ENCODE measurements at places on chromosomes 5 and 9.

- DNase-seq, result no peak
These were observed at the start of gene SH3TC2 for GRCh38 chr5:149063017-149063687. Gene SH3TC2 (minus strand): TSS chr5:149063062. CDS start chr5:149063022, 40 bp downstream.

DNA sequence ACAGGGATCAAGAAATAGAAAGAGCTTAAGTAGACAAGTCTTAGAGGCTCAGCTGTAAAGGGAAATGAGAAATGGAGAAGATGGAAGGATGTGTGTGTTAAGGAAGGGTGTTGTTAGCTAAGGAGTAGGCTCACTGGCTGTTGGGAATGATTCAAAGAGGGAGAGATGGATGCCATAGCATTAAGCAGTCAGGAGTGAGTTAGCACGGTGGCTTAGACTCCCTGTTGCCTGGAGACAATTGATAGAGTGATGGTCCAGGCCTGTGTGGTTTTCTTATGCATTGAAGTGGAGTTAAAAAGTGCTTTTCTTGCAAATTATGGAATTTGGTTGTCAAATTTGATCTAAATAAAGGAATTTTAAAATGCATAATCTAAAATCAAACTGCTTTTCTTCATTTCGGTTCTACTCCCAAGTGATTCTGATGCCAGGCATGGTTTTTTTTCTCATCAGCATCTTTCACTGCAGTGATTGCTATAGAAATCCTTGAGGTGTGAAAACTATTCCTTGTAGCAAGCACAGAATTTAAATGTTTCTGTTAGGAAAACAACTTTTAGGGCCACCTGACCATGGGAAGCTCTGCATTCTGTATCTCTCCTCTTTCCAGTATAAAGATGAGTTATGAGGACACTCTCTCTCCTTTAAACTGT lies 214.7 kb downstream of the ADCY2 start:
- DNase-seq, result no peak

GRCh38 chr5:133509742-133510079 lies 102.6 kb downstream of the FSTL4 start:
- DNase-seq, result no peak

DNA sequence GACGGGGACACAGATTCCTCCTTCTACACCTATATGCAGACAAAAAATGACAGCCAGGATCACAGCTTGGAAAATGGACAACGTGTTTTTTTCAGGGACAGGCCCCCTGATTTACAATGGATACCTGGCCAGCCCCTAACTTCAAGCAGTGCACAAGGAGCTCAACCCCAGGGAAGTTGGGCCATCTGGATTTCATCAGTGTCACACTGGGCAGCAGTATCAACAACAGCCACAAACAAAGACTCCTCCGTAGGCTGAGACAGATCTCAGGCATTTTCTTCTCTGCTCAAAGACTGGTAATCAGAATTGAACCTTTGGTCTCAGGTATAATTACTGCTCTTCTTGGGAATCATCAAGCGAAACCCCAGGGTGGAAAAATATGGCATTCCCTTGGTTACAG lies 374.0 kb downstream of the ZNF608 start:
- DNase-seq, result no peak

GRCh38 chr5:170569101-170569500 lies 65.3 kb downstream of the KCNIP1 start:
- DNase-seq, result no peak

DNA sequence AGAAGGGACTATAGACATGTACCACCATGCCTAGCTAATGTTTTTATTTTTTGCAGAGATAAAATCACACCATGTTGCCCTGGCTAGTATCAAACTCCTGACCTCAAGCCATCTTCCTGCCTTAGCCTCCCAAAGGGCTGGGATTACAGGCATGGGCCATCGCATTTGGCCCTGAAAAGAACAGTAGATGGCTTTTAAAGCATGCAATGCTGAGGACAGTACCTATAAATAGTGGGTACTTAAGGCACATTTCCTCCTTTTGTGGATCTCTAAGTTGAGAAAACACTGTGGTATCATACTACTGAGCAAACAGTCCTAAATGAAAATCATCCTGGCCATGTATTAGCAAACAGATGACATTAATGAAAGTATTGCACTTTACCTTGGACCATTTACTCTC lies 119.4 kb downstream of the TTC39B start:
- no peak for DNase-seq

- no peak for DNase-seq
These were observed 43.9 kb downstream of the P4HA2 start for GRCh38 chr5:132183723-132184122.

DNA sequence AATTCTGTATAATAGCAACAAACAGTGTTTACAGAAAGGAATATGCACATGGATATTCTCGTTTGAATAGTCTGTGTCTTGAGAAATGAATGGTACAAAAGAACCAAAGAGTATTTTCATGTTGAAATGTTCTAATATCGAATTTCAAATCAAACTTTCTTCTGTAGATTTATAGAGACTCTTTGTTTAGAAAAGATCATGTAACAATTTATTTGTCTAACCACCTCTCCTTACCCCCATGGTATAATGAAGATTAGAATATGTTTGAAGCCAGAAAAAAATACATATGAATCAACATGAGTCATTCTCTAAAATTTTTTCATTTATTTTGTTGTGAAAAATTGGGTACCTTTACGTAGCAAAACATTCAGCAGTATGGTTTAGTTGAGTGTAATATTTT lies 285.6 kb downstream of the PRR16 start:
- no peak for DNase-seq

DNA sequence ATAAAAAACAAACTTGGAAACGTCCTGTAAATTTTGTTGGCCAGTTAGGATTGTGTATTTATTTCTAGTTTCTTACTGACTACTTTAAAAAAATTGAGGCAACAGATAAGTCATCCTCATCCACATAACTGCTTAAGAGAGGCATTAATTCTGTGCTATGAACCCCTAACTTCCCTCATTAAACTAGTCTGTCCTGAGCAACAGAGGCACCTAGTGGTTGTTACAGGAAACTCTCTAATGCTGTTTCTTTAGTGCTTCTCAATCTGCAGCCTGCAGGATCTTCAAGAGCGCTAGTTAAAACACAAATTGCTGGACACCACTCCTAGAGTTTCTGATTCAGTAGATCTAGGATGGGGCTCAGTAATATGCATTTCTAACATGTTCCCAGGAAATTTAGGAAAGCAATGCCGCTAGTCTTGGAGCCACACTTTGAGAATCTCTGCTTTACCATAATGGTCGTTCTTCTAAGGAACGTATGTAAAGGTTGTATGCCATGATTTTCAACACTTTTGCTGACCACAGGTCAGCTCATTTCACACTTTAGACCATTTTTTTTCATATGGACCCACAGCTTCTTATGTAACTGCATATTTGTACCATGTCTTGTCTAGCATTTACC lies 410.1 kb upstream of the SMARCA2 start:
- no peak for DNase-seq
